ELR (cell line): ENCODE measurements at places on chromosomes 3 and 15.

- DNase-seq: peak; percentile 82
Measured at GRCh38 chr3:169146179-169146665, 517.3 kb downstream of the MECOM start.

- DNase-seq: peak; percentile 74
Measured at GRCh38 chr3:111764645-111765091, 94.4 kb upstream of the PHLDB2 start.

- DNase-seq: no peak
Measured at GRCh38 chr3:128012050-128012449, 40.2 kb upstream of the SEC61A1 start.

DNA sequence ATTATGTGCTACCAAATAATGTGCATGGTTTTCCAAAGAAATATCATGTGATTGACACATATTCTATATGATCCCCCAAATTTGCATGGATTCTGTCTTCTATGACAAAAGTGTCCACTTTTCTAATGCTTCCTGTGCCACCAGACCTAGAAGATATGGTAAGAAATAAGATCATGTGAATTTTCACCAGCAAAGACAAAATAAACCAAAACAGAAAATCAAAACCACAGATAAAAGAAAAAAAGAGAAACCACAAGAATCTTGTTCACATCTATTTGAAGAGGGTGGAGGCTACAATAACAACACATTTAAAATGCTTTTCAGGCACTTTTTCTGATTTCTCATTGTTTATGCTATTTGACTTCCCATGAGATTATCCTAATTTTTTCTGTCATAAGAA is 303.4 kb downstream of the DIPK2A start:
- no peak for DNase-seq

DNA sequence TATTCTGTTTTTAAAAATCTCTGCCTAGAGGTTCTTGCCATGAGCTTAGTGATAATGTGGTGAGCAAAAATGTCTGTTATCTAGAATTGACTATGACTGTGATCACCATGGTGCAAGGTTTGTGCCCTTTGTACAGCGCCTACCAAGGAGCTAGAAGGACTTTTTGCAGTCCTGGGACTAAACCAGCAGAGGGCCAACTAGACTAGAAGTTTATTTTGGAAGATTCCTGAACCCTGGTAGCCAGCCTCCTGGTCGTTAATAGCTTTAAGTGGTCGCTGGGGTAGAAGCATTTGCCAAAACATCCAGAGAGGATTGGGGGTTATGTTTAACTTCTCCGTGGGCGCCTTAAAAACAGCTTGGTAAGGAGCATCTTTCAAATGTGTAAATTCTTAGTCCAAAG is 7.8 kb downstream of the SCG5 start:
- DNase-seq: peak; percentile 58

GRCh38 chr15:74869372-74869725 is 3.8 kb downstream of the SCAMP2 start:
- no peak for DNase-seq

GRCh38 chr3:94070341-94070911 is 7.6 kb downstream of the NSUN3 start:
- DNase-seq: no peak

GRCh38 chr3:160392798-160393197 is 6.2 kb downstream of the IFT80 start:
- no peak for DNase-seq

GRCh38 chr3:40723083-40723660 is 198.4 kb downstream of the ZNF621 start:
- no peak for DNase-seq

DNA sequence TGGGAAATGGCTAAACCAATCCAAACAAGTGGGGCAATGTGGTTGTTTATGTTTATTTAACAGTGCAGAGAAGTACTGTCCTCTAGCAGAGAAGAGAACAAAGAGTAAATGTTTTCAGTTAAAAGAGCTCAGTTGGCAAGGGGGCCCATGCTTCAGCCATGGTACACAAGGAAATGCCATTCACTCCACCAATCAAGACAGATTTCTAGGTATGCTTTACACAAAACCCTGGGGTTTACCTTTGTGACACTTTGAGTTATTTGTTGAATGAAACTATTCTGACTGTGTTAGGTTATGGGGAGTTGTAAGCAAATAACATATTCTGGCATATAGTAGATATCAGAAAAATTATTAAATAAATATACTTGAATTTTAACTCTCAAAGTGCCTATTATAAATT is 228.5 kb upstream of the MME start:
- no peak for DNase-seq

DNA sequence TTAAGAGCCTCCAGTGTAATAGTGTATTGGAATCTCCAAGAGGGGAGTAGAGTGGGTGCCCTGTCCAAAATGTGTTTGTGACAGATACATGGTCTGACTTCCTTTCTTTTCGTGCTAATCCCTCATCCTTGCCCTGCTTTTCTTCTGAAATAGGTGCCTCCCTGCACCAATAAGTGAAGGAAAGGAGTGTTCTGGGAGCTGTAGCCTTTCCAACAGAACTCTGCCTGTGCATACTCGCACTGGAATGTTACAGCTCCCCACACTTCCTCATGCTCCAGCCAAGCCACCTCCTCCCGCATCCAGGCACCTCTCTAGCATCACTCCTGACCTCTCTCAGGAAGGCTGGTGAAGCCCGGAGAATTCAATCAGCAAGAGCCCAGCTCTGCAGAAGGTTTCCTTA is 478.0 kb downstream of the GABRG3 start:
- no peak for DNase-seq

DNA sequence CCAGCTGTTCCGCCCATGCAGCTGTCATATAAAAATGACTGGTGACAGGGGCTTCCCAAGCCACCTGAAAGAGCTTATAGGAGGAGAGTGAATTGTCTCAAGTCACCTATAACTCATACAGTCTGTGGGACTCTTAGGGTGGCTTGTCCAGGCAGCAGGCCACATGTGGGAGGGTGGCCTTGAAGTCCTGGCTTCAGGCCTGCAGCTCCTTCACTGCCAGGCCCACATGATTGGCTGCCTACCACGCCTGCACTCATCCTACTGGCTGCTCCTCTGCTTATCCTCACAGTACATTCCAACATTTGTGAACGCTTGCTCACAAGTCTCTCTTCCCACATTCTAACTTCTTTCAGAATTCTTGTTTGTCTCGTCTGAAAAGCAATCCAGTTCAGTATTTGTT is 41.1 kb upstream of the TIPARP start:
- DNase-seq: peak; percentile 45

- DNase-seq: no peak
Measured at GRCh38 chr3:81916890-81917289, 155.4 kb upstream of the GBE1 start.

GRCh38 chr15:42999201-42999779 is 78.7 kb upstream of the TTBK2 start:
- no peak for DNase-seq

DNA sequence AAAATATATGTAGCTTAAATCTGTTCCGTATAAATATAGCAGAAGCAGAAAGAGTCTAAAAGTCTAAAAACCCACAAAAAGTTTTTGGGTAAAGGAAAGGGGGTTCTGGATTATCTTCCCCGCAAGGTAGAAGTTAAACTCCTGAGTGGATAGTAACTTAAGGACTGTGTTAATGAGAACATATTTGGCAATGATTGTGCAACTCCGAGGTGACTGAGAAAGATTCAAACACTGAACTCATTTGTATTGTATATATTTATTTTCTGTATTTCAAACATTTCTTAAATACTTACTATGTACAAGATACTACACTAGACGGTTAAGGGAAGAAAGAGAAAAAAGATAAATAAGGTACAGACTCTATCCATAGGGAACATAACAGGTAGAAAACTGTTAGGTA is 72.7 kb upstream of the PPIB start:
- no peak for DNase-seq

DNA sequence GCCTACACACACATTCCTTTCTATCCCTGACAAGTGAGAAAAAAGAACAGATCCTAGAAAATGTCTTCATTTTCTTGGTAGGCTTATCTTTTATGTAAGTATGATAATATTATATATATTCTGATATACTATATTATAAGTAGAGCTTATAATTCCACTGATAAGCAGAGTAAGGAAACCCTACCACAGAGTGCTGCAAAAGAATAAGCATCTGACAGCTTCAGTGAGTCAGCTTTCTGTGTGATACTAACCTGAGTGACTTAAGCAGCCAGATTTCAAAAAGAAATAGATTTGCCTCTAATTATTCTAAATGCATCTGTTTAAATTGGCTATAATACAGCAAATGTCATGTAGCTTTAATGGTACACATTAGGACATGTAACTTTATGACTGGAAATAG is 656.0 kb downstream of the MCTP2 start:
- DNase-seq: no peak

GRCh38 chr3:119786409-119786808 is 4.5 kb downstream of the NR1I2 start:
- no peak for DNase-seq

GRCh38 chr3:121155028-121155427 is 247.0 kb downstream of the STXBP5L start:
- DNase-seq: peak; percentile 47

- no peak for DNase-seq
Measured at GRCh38 chr15:66679657-66680108, 22.4 kb upstream of the SMAD6 start.

- peak; percentile 97 for DNase-seq
Measured at GRCh38 chr3:34012102-34012461, 213.7 kb downstream of the PDCD6IP start.

GRCh38 chr3:141561426-141562034 is 74.7 kb downstream of the RASA2 start:
- DNase-seq: peak; percentile 78

GRCh38 chr3:138253609-138254008 is 66.5 kb downstream of the ARMC8 start:
- DNase-seq: no peak

GRCh38 chr3:72158639-72159326 is 373.8 kb upstream of the PROK2 start:
- DNase-seq: no peak

DNA sequence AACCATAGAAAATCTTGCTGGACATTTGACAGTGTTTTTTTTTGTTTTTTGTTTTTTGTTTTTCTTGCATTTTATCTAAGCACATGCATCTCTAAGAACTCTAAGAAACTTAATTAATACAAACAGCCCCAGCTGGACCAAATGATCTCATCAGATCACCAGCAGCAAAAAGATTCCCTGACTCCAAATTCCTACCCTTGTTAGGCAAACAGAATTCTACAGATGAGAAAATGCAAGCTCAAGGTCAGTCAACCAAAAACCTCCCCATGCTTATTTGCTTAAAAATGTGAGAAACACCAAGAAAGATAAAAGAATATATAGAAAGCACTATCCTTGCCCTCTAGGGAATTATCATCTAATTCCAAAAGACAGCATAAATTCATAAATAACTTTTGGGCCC is 65.4 kb downstream of the FOXP1 start:
- no peak for DNase-seq

GRCh38 chr15:72074335-72075060 is 43.5 kb downstream of the MYO9A start:
- DNase-seq: no peak

- DNase-seq: no peak
Measured at GRCh38 chr3:111807826-111808225, 51.2 kb upstream of the PHLDB2 start.

DNA sequence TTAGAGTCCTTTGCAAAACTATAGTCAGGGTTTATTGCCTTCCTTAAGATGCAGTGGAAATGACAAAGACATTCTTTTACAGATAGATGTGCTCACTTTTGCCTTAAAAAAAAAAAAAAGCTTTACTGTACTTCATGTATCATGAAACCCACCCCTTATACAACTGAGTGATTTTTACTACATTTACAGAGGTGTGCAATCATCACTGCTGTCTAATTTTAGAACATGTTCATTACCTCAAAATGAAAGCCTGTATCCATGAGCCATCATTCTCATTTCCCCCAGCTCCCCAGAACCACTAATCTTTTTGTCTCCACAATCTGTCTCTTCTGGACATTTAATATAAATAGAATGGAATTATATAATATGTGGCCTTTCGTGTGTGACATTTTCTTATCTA is 111.9 kb downstream of the NR1I2 start:
- no peak for DNase-seq

DNA sequence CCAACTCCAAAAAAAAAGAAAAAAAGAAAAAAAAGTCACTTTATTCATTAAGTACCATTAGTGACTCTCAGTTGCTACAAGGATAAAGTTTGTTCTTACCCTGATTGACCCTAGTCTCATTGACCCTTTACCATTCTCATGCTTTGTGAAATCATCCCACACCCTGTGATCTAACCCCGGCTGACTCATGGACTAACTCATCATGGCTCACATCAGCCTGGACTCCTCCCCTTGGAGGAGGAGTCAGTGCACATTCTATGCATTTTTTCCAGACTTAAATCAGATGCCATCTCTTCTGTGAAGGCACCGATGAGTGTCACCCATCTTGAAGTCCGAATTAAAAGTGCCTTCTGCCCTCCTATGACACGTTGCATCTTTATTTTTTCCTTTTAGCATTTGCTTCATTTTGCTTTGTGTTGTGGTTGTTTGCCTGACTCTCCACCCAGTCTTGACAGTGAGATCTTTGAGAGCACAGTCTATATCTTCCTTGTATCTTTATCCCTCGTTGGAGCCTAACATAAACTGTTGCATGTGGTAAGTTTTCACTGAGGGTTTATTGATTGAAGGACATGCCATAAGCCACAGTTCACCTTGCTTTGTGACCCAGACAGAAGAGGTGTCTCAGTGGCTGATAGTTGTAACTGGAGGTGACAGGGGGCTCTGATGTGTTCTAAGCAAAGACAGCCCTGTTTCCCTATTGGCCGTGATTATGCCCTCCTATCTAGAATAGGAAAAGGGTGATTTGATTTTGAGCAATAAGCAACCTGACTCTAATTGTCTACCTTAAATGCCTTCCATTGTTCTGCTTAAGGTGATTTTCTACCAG is 72.1 kb downstream of the IL1RAP start:
- peak; percentile 98 for DNase-seq

DNA sequence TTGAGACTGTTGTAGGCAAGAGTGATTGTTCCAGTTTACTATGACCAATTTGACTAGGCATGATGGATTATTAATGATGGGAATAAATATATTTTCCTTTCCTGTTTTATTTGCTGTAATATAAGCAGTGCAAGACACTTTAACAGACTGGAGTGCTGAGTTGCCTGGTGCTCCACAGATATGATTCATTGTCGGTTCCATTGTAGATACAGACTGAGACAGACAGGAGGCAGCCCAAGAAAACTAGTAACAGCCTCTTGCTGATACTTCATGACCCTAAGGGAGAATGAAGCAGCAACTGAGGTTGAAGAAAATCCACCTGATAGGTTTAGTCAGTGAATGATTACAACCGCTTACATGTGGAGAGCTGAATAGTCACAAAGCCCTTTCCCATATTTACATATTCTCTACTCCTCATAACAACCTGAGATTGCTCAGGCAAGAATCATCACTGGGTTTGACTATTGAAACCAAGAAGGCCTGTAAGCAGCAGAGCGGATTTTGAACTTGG is 235.1 kb upstream of the TPRG1 start:
- DNase-seq: no peak
